ENCODE measurements at places on chromosomes 13 and 19.

DNA sequence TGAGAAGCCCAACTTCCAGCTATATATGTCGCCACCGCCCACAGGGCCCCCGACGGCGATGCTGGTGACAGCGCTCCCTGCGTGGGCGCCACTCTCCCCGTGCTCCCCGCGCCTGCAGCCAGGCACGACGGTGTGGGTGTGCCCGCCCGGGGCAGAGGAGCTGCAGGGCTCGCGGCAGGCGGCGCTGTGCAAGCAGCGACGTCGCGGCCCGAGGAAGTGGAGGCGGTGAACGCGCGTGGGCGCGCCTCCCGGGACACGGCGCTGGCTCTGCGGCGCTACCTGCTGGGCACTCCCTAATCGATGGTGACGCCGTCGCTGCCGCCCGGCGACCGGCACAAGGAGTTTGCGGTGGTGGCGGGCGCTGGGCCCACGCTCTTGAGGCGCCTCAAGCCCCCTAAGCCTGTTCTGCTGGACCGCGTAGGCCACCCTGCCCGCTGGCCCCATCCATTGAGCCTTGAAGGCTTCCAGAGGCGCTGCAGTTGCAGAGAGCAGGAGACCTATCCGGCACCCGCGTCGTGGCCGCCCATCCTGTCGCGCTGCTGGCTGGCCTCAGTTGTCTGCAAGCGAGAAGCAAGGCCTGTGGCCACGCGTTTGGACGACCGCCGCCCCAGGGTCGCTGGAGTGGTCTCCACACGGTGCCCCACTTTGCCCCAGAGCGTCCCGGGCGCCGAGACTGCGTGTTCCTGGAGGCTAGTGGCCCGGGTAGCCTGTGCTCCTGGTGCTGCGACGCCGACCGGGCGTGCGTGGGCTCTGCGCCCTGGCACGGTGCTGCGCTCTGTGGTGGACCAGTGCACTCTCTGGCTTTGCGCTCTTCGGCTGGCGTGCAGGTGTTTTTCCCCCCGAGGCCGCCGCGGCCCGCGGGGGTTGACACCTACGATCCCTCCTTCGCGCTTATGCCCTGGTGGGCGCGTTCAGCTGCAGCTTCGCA, 23.1 kb downstream of the LRFN3 start:
- no peak for DNase-seq

GRCh38 chr13:27854606-27855005, 62.3 kb downstream of the GSX1 start:
- DNase-seq: no peak

DNA sequence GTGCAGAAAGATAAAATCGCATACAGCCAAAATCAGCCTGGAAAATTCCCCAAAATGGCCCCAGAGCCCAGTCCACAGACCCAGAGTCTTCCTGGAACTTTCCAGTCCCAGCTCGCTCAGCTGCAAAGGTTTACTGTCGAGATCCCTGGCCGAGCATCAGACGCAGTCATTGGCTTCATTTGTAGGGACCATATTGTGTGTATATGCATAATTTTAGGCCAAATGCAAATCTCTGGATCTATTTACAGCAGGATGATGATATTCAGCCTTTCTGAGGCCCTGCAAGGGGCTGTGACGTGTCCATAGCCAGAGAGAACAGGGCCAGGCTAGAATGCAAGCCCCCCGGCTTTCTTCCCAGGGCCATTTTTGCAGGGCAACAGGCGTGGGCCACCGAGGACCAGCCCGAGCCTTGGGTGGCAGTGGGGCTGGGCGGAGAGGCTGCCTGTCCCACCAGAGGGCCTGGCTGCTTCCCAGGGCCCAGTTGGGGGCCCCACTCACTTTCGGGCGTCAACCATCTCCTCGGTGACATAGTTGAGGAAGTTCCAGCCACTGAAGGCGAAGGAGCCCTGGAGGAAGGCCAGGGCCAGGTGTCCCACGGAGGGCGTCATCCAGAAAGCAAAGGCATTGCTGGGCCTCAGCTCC, 13.7 kb downstream of the SLC7A10 start:
- no peak for DNase-seq

- no peak for DNase-seq
These were observed 36.8 kb upstream of the ZNF681 start for GRCh38 chr19:23795462-23795861.

- DNase-seq: no peak
These were observed 47.2 kb upstream of the ZNF737 start for GRCh38 chr19:20612711-20613316.

GRCh38 chr13:41004875-41005693, 14.0 kb downstream of the ELF1 start:
- DNase-seq: no peak

DNA sequence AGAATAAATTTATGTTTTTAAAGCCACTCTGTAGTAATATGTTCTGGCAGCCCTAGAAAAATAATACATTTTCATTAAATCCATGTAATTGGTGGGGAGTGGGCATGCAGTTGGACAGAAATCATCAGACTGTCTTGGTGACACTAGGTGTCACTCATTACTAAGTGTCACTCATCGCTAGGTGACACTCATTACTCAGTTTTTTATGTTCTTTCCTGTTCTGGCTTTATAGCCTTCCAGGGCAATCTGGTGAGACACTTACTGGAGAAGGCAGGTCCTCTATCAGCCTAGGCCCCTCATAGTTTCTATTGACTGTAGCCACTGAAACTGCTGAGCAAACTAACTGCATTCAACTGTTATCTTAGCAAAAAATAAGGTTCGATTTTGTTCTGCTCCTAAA, 542.1 kb downstream of the SLITRK1 start:
- no peak for DNase-seq

- DNase-seq: no peak
These were observed 508.8 kb downstream of the DACH1 start for GRCh38 chr13:71358218-71358617.

GRCh38 chr19:41597600-41598041, 21.7 kb downstream of the CEACAM21 start:
- peak; percentile 28 for DNase-seq

GRCh38 chr19:43956827-43957226, 5.8 kb downstream of the ZNF221 start:
- no peak for DNase-seq

DNA sequence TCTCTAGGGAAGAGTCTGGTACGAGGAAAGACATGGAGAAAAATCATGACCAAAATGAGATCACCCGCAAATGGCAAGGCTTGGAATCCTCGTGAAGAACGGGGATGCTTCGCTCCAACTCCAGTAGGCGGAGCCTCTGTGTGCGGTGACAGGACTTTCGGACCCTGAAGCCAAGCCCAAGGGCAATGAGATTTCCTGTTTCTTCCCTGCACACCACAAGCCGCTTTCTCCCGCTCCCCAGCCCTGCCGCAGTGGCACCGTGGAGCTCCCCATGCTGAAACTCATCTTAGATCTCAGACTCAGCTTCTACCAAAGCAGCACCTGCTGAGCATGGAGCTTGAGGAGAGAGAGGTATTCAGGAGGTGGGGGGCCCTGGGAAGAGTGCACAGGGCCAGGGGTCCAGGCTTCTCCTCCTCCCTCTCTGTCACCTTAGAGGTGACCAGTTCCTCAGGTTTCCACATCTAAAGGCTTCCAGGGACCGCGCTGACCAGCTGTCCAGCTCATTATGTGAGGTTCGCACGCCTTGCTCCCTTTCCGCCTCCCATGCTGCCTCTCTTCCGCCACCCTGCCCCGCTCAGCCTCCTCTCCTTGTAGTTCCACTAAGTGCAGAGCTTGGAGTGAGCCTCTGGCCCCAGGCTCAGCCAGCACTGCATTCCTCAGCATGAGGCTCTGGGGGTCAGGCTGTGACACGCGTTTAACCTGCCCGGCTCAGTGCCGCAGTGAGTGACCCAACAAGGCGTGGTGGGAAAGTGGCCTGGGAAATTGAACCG, 153.8 kb upstream of the SOX1 start:
- DNase-seq: no peak

GRCh38 chr19:11814700-11815035, 595 bp downstream of the ZNF440 start:
- no peak for DNase-seq

- DNase-seq: no peak
These were observed 7.2 kb downstream of the KRTDAP start for GRCh38 chr19:35483089-35483488.
